NCI-H187 (cell line): ENCODE measurements at places on chromosomes 2 and 18.

GRCh38 chr2:133561045-133561852 lies 7.0 kb downstream of the NCKAP5 start:
- no peak for DNase-seq

GRCh38 chr2:120930864-120931263 lies 195.2 kb downstream of the GLI2 start:
- no peak for DNase-seq

- DNase-seq, result no peak
These were observed 97.8 kb downstream of the HDAC4 start for GRCh38 chr2:239302808-239303557.

DNA sequence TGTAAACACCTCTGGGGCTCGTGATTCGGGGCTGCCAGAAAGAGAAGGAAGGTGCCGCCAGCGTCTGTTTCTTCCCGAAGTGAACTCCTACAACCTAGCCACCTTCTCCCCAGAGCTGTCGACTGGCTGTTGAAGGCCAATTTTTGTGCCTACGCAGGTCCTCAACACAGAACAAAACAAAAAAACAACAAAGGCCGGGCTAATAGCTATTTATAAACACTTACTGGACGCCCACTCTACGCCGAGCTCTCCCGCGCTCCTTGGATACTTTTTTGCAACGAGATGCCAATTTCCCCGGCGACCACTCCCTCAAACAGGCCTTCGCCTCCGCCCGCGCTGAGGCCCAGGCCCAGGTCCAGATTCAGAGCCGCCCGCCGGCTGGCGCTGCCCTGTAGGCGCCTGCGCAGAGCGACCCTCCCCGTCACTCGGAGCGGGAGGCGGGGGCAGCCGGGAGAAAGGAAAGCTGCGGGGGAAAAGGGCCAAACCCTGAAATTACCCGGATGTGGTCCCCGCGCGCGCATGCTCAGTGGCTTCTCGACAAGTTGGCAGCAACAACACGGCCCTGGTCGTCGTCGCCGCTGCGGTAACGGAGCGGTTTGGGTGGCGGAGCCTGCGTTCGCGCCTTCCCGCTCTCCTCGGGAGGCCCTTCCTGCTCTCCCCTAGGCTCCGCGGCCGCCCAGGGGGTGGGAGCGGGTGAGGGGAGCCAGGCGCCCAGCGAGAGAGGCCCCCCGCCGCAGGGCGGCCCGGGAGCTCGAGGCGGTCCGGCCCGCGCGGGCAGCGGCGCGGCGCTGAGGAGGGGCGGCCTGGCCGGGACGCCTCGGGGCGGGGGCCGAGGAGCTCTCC lies at the start of gene SMAD4:
TSS of gene SMAD4 (plus strand) at position 520 of the 843 bp plus-strand sequence. CDS start 16,834 bp downstream, outside the sequence.
- DNase-seq, result peak; percentile 91

DNA sequence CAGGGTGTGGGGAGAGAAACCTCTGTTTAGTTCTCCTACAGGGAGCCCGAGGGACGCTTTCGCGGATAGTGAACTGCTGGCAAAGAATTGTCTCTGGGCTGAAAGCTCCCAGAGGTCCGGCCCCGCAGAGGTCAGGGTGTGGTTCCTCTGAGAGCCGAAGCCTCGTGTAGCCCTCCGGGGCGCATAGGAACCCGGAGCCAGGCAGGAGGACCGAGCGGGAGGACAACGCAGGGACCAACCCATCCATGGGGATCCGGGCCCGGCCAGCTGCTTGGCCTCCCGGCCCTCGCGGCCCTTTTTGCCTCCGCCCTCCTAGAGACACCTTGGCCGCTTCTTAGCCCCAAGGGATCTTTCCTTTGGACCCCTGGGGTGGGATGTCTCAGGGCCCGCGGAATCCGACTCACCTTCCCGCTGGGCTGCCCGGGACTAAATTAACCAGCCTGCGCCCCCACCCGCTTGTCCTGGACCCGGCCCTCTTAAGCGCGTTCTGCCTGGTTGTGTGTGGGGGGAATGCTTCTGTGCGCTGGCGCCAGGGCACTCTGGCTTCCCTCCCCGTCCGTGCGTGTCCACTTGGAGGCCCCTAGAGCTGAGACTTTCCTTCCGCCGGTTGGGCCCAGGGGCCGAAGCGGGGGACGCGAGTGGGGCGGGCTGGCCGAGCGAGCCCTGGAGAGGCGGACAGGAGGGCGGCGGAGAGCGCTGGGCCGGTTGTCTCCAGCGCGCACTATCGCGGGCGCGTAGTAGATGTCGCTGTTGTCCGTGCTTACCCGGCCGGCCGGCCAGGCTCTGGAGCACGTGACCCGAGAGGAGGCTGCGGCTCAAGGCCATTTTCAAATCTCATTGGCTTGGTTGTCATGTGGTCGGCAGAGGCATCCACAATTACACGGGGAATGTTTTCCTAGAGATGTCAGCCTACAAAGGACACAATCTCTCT lies at the start of gene HOXD10:
TSS of gene HOXD10 (plus strand) at position 896 of the 931 bp plus-strand sequence. CDS start 56 bp downstream, outside the sequence.
- DNase-seq, result no peak

DNA sequence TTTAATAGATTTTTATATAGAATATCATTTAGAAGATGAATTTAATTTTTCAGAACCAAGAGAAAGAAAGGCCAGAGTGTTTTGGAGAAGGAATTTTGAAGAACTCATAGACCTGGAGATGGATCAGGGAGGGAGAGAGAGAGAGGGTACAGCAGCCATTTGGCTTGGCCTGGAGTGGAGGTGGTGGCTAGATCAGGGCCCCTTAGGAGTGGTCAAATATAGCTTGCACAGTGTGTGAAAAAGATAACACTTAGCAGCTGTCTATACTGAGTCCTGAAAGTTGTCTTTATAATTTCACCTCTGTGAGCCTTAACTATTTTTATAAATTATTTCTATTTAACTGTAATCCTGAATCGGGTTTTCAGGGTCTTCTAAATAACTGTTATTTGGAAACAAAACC lies 38.8 kb upstream of the ACYP2 start:
- DNase-seq, result no peak

DNA sequence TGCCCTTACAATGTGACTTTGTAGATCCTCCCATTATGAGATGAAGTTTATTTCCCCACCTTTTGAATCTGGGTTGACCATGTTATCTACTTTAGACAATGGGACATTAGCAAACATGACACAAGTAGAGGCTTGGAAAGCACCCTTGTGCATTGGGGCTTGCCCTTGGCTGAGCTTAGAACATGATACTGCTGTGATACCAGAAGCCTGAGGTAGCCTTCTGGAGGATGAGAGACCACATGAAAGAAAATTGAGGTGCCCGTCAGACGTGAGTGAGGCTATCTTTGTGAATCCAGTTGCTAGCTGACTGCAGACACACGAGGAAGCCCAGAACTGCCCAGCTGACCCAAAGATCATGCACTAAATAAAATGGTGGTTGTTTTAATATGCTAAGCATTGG lies 341.2 kb downstream of the CYP26B1 start:
- no peak for DNase-seq

GRCh38 chr2:186882511-186883071 lies 33.6 kb upstream of the ZSWIM2 start:
- no peak for DNase-seq

GRCh38 chr2:42118754-42119569 lies 50.2 kb upstream of the EML4 start:
- no peak for DNase-seq

DNA sequence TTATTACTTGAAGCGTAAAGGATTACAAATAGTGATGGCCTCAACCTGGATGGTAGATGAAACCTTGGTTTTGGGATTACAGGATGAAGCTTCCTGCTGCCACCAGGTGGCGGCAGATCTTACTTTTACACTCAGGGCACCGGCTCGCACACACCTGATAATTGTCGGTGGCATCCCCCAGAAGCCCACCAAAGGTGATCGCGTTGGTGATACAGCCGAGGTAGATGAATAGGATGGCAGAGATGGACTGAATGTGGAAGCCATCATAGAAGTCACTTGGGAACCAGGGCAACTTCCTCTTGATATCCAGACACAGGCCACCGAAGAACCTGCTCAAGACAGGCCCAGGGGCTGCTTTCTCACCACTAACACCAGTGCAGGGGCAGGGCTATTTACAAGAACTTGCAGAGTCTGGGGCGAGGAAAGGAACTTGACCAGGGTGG lies 51.8 kb downstream of the MTHFD2 start:
- no peak for DNase-seq

DNA sequence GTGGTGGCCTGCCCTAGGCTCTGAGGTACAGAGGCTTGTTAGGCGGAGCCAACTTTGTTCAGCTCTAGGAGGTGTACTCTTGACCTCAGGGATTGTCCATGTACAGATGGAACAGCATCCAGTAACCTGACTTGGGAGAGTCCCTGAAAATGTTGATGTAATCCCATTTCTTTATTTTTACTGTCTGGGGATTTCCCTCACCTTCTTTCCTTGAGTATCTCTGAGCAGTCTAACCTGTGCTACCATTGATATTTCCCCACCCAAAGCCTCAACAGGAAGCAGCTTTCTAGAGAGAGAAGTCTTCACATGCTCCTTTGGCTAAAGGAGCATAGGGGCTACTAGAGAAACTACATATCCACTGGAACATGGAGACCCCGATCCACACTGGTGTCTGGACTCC lies 10.4 kb downstream of the IL36A start:
- DNase-seq, result no peak

GRCh38 chr2:18208956-18209355 lies 330.5 kb downstream of the KCNS3 start:
- no peak for DNase-seq

DNA sequence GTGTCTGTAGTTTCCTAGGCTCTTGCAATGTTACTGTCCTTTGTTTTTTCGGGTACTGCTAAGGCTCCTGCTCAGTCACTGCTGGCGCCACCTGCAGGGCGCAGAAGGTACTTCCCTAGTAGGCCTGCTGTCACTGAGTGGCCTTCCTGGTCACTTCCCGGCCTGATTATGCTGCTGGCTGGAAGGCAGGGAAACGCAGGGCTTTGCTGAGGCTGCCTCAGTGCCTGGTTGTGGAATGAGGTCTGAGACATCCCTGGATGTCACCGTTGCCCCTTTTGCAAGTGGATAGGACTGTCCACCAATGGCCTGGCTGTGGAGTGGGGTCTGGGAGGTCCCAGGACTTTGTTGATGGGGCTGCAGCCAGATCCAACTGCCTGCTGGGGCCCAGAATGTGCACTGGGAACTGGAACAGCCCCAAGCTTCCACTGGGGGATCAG lies 13.1 kb downstream of the DAW1 start:
- no peak for DNase-seq

- no peak for DNase-seq
These were observed 296.5 kb downstream of the NOL4 start for GRCh38 chr18:33928231-33928630.

- no peak for DNase-seq
These were observed 10.1 kb upstream of the LRPPRC start for GRCh38 chr2:44005846-44006245.

DNA sequence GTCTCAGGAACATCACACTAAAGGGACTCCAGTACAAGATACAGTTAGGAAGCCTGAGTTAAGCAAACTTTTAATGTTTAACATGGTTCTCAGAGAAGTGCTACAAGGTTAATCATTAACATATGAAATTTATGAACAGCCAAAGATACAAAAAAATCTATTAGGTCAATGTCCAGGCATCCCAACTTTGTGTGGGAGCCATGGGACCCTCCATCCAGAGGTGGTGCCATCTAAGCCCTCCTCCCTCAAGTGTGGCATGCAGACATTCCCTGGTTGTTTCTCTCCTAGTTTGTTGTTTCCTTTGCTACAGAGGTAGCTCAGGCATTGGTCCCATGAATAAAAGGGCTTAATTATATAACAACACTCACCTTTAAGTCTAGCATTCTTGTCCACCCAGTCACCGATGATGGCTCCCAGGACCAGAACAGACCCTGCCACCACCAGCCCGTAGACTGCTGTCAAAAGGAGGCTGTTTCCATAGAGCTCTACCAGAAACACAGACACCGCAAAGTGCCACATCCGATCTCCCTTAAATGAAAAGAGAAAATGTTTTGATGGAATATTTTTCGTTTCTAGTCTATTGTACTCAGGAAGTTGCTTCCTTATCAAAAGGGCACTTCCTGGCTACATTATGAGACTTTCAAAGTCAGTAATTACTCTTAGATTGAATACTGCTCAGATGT lies 5.7 kb downstream of the SLC40A1 start:
- DNase-seq, result no peak

DNA sequence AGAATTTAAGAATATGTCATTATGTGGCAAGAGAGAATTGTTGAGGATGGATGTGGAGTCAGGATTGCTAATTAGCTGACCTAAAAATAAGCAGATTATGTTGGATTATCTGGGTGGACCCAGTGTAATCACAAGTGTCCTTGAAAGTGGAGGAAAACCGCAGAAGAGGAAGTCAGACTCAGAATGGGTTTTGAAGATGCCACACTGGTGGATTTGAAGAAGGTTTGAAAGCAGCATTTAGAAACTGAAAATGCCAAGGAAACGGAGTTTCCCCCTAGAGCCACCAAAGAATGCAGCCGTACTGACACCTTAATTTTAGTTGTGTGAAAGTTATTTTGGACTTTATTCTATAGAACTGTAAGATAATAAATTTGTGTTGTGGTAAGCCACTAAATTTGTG lies 41.6 kb upstream of the DPP10 start:
- no peak for DNase-seq

DNA sequence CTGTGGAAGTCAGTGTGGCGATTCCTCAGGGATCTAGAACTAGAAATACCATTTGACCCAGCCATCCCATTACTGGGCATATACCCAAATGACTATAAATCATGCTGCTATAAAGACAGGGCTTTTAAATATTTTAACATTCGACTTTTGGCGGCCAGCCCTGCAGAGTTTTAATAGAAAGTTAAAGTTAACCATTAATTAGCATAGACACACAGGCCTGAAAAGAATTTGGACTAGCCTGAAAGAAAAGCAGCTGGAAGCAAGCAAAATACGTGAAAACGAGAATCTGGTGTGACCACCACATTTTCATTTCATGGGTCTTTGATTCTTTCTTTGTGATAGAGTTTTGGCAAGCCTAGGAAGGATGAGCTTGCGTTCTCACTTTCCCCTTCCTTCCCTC lies 184.0 kb downstream of the SCG2 start:
- DNase-seq, result no peak

- no peak for DNase-seq
These were observed 15.2 kb downstream of the AFG3L2 start for GRCh38 chr18:12361770-12362378.

DNA sequence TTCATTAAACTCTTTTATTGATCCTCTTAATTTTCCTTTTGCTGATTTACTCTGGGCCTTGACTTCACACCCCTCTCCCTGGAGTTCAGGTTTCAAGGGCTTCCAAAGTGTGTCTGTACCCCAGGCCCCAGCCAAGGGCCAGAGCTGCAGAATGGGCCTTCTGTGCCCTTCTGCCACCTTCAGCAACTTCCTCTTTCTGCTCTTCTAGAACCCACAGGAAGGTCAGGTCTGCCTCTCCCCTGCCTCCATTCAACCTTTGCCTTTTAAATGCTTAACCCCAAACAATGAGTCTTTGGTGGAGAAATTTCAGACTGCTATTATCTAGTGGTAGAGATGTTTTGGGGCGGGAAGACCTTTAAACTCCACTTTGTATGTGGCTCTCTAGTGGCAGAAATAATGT lies 63.1 kb downstream of the TSN start:
- DNase-seq, result no peak

GRCh38 chr18:36348971-36349417 lies 51.5 kb downstream of the FHOD3 start:
- DNase-seq, result no peak

GRCh38 chr2:227413371-227413770 lies 25.6 kb upstream of the SCYGR1 start:
- no peak for DNase-seq
